NB4 (cell line): ENCODE measurements at places on chromosomes 2 and 18.

- no peak for DNase-seq
These were observed at the start of gene GDF7 for GRCh38 chr2:20666304-20667150. Gene GDF7, plus strand, starts transcription at chr2:20667144. Its CDS starts 96 bp downstream, at chr2:20667240.

- DNase-seq: no peak
These were observed 324.6 kb downstream of the DYSF start for GRCh38 chr2:71777946-71778345.

GRCh38 chr2:42128721-42129486, 40.2 kb upstream of the EML4 start:
- no peak for DNase-seq

GRCh38 chr2:19873014-19873413, 28.8 kb downstream of the TTC32 start:
- no peak for DNase-seq

DNA sequence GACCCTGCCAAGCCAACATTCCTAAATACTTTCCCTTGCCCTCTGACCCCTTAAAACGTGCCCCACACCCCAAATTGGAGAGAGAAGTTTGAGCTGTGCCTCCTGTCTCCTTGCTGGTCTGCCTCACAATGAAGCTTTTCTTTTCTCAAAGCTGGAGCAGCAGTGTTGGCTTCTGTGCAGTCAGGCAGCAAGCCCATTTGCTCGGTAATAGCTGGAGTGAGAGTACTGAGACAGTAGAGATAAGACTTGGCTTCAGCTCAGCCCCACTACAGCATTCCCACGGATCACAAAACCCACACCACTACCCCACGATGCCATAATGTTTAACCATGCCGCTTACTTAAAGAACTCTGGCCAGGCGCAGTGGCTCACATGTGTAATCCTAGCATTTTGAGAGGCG, 73.0 kb downstream of the NCAPH start:
- DNase-seq: no peak

- DNase-seq: peak; percentile 76
These were observed 300.4 kb downstream of the KCNS3 start for GRCh38 chr2:18178736-18179349.

DNA sequence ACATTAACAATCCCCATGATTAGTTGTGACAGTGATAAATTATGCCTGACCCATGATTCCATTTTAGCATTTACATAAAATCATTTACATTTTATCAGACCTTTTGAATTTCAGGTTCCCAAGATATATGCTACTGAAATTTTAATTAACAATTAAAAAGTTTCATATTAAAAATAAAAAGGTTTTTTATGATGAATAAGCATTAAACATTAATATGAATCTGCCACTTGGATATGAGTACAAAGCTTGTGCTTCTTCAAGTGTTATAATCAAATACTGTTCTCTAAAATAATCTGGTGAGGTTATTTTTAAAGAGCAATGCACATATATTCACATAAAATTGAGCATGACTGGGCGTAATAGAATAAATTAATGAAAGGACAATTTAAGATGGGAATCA, 1218.0 kb downstream of the CNTNAP5 start:
- DNase-seq: no peak

GRCh38 chr2:215851082-215851481, 162.3 kb downstream of the MREG start:
- no peak for DNase-seq

DNA sequence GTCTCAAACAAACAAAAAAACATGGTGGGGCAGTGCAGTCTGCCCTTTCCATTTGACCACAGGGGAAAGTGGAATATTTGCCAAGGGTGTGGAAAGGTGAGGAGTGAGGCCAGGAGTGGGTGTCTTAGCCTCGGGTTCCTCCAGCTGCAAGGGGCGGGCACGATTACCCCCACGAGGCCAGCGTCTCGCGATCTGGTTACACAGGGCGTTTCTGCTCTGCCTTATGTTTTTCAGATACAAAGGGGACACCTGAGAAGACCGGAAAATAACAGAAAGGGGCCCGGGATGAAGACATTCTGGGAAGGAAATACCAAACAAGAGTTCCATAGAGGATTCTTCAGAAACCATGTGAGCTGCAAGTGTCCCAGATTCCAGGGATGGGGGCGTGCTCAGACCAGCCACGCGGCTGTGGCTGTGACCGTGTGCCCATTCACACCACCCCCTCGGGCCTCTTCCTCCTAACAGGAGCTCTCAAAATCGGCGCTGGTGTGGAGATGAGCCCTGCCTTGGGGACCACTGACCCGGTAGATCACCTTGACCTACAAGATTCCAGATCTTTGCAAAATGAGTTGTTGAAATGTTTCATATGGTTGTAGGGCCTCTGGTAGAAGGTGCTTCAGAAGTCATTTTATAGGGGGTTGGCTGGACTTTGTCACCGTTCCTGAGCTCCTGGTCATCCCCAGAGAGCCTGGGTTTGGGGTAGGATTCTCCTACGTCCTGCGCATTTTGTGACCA, 34.2 kb downstream of the FAM178B start:
- DNase-seq: no peak

DNA sequence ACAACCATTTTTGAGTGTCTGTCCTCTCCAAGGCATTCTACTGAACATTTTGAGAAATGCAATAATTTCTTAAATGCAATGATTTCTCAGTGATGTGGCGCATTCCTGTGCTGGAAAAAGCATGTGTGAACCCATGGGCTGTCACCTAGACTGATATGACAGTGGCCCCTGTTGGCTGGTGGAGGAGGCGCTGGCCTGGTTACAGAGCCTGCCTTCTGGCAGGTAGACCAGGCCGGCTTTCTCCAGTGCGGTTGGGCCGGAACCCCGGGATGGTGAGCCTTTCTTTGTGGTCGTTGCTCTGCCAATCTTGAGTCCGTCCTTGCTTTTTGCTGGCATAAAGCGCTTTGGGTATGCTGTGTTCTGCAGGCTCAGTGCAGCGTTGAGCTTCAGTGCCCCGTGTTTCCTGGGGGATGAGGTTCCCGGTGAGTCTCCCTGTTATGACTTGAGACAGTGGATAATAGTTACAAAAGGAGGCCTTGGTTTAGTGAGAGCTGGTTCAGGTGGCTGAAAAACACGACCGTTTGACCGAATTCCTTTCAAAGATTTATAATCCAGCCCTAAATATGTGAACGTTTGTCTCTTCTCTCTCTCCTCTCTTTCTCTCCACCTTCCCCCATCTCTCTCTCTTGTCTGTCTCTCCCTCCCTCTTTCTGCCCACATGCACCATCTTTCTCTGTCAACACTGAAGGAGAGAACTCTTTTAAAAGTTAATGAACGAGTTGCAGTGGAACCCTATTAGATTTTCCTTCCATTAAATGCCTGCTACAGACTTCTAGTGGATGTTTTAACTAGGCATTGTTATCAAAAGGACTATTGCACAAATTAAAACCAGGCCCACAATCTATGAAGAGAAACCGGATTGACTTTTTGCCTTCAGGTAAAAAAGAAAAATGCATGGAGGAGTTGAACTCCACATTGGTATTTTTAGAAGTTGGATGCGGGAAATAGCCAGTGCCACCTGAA, 34.0 kb downstream of the TSHZ1 start:
- DNase-seq: peak; percentile 34

- DNase-seq: no peak
These were observed 38.1 kb upstream of the ARHGEF4 start for GRCh38 chr2:130798472-130799218.

DNA sequence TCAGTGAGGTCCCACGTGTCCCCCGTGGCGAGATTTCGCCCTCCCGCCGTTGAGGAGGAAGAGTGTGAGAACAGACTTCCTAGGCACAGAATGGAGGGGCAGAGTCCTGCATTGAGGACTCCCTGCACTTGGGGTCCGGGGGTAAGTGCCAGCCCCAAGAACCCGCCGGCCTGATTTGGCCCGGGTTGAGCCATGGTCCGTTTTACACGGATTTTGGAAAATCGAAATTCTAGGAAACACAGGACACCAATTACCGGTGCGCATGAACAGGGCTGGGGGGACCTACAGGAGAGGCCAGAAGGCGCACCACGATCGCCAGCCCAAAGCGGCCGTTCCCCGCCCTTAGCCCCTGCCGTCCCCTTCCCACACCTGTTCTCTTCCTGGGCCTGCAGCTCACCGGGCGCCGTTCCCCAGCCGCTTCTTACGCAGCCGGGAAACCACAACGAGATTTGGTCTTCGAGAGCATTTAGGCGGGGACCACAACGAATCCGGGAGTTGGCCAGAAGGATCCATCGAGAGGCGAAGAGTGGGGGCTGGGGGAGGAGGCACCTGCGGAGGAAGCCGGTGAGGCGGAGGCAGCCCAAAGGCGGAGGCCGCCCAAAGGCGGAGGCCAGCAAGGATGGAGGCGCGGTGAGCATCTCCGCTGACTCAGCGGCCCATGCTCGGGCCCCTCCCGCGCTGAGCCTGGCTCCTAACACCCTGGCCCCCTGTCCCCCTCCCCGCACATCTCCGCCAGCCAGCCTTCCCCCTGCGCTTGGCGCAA, 464 bp upstream of the TLX2 start:
- no peak for DNase-seq

DNA sequence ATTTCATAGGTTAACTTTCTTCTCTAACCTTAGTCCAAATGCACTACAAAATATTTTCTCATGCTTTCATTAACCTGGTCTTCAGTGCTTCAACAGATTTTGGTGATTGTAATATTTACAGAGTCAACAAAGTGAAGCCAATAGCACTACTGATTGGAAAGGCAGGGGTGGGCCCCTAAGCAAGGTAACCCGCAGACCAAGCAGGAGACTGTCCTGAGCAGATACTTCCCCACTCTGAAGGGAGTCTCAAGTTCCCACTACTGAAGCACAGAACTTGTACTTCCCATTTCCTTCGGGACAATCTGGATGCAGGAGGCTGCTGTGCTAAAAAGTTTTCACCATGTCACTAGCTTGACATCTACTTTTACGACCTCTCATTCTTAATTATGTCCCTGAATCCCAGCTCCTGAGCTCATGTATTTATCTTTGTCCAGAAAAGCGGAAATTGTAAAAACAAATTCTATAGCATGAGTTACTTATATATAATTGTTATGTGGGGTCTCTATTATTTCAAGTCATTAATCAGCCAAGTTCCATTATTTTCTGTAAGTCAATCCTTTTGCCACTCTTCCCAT, 311.6 kb upstream of the REV1 start:
- DNase-seq: no peak

DNA sequence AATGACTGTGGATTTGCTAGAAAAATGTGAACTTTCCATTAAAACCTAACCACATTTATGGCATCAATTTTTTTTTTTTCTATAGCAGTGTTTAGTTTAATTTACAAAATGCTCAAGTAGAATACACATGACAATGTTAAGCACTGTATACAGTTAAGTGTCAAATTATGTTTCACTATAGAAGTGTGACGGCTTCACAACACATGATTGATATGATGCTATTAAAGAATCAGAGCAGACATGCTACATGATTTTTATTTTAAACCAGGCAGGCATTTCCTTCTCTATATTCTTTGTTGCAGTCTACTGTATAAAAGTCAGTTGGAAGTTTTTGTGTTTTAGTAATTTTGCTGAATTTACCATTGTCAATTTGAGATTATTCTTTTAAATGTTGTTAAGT, 43.6 kb downstream of the PROKR1 start:
- no peak for DNase-seq

GRCh38 chr2:240798327-240798905, 21.6 kb downstream of the KIF1A start:
- no peak for DNase-seq

DNA sequence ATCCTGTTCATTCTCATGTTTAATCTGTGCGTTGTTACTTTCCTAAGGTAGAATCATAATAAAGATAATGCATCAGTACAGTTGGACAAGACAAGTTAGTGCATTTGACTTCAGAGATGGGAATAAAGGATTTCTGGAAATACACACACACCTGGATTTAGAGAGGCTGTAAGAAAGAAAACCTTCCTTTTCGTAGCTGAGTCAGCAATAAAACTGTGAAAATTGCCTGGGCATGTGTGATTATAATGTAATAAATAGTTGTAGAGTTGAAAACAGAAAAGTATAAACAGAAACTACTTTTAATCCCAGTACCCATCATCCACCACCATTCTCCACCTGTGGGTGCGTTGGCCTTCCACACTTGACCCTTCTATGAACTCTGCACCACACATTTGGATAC, 15.4 kb downstream of the CFAP53 start:
- DNase-seq: no peak

DNA sequence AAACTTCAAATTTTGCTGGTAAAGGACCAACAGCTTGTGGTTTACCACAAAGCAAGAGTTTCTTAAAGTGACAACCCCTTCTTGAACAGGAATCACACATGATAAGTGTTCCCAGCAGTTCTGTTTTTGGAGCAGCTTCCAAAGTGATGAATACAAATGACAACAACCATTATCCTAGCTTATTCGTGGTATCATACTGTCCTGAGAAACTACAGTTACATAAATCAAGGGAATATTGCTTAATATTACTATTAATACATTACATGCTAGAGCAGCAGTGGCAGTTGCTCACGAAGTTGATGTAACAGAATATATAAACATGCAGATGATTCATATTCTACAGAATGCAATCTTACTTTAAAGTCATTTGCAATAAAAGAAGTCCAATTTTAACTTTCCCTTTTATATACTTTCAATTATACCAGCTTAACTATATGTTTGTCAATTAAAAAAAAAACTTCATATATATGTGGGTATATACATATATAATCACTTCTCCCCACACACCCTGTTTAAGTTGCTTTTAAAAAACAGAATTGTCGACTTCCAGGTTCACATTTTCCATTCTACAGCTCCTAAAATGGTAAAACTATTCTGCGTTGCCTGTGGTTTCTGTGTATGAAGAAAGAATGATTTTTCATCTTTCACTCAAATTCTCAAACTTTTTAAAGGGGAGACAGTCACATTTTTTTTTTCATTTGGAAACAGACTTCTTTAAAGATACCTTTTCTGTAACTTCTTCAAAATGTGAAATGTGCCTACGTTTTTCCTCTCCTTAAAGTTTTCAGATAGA, 713.6 kb downstream of the TDRD15 start:
- no peak for DNase-seq

DNA sequence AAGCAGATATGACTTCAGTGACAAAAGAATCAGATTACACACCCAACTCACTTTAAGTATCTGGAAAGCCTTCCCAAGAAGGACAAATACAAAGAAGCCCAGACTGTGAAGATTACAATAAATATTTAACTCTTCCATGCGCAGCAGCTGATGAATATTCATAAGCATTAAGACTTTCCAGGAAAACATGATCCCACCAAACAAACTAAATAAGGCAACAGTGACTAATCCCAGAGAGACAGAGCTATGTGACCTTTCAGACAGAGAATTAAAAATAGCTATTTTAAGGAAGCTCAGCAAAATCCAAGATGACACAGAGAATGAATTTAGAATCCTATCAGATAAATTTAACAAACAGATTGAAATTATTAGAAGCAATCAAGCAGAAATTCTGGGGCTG, 108.2 kb upstream of the UBE2E3 start:
- DNase-seq: no peak

DNA sequence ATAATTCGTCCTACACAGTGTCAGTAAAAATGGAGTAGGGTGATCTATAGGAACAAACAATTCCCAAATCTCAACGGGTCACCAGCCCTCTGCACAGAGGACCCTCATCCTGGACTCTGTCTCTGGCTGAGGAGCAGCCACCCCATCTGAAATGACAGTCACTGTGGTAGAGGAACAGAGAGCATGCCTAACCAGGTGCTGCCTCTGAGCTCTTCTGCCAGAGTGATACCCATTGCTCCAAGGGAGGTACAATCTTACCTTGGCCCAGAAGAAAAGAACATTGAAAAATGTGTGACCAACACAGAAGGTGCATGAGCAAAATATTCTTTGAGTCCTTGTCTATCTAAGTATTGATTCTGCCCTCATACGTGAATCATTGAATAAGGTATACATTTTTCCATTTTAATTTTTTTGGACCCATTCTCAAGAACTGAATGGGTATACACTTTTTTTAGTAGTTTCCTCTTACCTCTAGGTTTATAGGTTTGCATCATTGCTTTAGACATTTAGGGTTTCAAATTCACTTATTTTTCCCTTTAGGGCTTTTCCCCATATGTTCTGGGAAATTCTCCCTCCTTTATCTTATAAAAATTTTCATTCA, 8.7 kb downstream of the SP140 start:
- no peak for DNase-seq
